ENCODE measurements at places on chromosomes 7 and 10.
A peak's percentile ranks its signal among the peaks of the same experiment; 100 is the strongest.

GRCh38 chr10:119006451-119007210, 22.9 kb upstream of the NANOS1 start:
- no peak for DNase-seq

- no peak for DNase-seq
These were observed 35.1 kb downstream of the PDIA4 start for GRCh38 chr7:148993193-148993592.

DNA sequence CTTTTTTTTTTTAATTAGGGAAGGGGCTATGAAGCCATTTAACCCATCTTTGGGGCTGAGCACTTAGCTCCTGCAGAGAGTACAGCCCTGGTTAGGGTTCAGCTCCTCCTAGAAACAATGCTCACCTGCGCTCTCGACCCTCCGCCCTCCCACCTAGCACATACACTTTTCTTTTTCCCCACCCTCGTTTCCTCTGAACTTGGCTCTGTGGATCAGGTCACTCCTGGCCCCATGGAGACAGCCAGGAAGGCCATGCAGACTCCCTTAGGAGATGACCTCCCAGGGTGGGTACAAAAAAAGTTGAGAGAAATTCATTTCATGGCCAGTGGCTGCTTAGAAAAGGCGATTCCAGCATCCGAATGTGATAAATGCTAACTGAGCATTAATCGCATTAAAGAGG, 15.8 kb downstream of the PAX2 start:
- no peak for DNase-seq

GRCh38 chr10:104201636-104202035, 30.5 kb downstream of the CFAP43 start:
- DNase-seq: no peak

- DNase-seq: no peak
These were observed 30.6 kb downstream of the POR start for GRCh38 chr7:75945297-75946168.

DNA sequence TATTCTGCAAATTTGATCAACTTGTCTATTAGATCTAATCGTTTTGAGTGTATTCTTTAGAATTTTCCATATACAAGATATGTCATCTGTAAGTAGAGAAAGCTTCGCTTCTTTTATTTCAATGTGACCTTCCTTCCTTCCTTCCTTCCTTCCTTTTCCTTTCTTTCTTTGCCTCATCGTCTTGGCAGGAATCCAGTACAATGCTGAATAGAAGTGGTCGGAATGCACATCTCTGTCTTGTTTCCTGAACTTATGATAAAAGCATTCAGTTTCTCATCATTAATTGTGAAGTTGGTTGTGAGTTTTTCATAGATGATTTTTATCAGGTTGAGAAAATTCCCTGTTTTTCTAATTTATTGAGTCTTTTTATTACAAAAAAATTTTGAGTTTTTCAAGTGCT, 300.7 kb upstream of the ZNF32 start:
- no peak for DNase-seq

GRCh38 chr7:105521717-105522463, at the start of gene PUS7:
Gene PUS7 (minus strand): TSS chr7:105522271. CDS start chr7:105508512, 13,759 bp downstream.
- DNase-seq: peak; percentile 57

- no peak for DNase-seq
These were observed 14.4 kb downstream of the CWF19L1 start for GRCh38 chr10:100253041-100253440.

- DNase-seq: no peak
These were observed 386.5 kb upstream of the ANKRD30A start for GRCh38 chr10:36738738-36739431.

DNA sequence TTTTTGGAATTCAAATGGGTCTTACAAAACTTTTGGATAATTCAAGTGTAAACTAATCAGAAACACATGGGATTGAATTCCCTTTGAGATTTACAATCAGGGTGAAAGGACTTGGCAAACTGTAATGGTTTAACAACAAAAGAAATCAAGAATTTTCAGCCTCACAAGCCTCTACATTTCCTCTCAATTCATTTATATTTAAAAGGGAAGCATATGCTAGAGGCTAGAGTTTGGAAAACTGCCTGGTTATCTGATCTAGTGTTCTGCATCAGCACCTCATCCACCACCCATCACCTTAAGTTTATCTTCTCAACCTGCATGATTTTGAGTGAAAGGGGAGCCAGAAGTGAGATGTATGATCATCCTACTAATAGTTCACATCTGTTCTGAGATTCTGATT, 120.7 kb downstream of the TES start:
- no peak for DNase-seq

DNA sequence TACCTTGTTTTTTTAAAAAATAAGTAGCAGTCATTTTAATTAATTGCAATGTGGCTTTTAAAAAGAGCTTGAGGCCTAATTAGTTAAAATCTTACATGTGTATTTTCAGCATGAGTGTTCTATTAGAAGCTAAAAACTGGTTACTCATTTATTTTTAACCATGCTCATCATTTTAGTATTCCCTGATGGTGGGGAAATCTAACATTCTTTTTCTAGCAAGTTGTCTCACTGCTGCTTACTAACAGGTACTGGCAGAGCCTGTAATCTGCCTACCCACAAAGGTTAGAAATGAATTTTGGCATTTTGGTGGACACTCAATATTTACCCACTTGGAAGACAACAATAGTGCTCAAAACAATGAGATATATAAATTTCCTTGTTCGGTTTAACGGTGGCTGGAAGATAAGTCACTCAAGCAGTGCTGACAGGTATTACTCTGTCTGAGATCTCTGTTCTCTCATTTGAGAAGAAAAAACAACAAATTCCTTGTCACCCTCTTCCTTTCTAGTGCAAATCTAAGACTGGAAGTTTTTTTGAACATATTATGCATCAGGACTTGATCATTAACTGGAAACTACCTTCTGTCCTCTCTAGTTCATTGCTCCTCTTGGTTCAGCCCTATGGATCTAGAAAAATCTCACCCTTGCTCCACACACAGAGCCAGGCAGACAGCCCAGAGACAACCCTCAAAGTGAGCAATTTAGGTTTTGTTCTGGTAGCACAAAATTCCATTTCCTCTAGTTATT, 83.3 kb downstream of the VWDE start:
- no peak for DNase-seq

GRCh38 chr7:825386-825785, 6.9 kb upstream of the SUN1 start:
- no peak for DNase-seq

- no peak for DNase-seq
These were observed 513 bp downstream of the ODAD2 start for GRCh38 chr10:27998178-27998953.

DNA sequence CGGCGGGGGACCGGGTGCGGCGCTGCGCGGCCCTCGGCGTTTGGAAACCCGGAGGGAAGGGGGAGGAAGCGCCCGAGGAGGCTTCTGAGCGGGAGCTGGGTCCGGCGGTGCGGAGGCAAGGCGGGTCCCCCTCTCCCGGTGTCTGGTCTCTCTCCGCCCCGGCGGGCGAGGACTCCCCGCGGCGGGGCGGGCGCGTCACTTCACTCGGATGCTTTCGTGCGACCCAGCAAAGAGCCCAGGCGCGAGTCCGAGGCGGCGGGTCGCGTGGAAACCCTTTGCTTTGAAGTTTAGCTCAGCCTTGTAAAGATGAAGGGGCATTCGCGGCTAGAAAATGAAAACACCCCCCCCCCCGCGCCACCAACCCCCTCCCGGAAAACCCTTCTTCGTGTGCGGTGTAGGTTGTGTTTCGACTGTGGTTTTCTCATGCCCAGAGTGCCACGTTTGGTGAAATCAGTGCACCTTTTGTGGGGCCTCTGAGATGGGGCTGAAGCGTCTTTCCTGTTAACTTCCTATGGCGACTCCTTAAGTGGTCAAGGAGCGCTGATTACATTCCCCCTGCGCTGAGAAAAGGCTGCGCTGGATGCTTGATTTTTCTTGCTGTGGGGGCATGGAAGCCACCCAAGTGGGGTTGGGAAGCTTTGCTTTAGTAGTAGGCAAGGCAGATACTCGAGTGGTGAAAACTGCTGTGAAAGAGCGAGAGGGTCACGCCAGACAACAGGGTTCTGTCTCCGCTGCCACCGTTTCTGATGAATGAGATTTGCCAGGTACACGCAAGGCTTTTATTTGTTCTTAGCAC, 876 bp downstream of the GNAI1 start:
- no peak for DNase-seq

DNA sequence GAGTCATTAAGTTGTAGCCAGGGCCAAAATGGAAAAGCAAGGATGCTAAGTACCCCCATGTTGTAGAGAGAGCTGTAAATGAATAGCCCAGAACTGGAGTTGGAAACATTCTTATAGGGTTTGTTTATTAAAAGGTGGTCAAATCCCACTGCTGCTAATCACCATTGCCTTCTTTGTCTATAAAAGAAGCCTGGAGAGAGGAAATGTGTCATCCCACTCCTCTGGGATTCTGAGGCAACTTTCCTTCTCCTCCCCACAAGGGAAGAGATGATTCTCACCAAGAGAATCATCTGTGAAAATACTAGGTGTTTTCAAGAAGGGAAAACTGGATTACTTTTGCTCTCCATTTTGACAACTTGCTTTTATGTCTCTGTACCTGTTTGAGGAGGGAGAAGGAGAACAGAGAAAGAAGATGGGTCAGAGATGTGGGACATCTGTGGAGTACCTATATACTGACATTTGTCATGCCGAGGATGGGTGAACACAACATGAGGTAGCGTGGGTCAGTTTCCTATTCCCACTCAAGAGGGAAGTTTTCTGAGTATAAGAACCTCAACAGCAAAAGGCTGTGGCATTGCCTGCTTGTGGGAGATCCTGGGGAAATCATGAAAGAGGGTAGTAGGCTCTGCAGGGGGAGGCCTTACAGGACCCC, 262.2 kb downstream of the KIF20B start:
- DNase-seq: no peak

DNA sequence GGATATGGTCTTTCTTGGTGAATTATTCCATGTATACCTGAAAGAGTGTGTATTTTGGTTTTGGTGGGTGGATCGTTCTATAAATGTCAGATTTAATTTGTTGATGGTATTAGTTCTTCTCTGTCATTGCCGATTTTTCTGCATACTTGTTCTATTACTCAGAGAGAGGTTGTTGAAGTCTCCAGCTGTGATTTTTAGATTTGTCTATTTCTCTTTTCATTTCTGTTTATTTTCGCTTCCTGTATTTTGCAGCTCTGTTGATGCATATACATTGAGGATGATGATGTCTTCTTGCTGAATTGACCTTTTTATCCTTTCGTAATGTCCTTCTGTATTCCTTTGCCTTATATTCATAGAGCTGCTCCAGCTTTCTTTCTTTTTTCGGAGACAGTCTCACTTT, 12.1 kb upstream of the BHLHA15 start:
- no peak for DNase-seq

DNA sequence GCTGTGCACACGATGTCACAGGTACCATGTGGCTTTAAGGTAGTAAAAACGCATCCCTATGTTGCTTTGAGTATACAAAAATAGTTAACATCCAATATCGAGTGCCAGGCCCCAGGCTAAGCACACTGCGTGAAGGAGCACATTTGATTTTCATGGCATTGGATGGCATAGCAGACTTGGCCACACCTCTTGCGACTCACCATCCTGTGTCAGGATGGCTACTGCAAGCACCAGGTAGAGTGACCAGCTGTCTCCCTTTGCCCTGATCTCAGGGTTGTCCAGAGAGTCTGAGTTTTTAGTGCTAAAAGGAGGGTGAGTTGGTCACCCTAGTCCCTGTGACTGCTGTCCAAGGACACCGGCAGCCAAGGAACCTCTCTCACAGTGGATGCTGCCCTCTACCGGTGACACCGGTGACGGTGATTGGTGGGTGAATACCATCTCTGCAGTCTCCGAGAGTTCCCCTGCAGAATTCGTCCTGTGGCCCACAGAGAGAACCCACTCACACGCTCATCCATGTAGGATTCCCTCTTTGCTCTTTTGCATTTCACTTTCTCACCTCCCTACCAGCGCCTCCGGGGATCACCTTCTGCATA, 76.1 kb downstream of the BICC1 start:
- DNase-seq: no peak

GRCh38 chr7:103532955-103533354, 86.9 kb upstream of the SLC26A5 start:
- no peak for DNase-seq

DNA sequence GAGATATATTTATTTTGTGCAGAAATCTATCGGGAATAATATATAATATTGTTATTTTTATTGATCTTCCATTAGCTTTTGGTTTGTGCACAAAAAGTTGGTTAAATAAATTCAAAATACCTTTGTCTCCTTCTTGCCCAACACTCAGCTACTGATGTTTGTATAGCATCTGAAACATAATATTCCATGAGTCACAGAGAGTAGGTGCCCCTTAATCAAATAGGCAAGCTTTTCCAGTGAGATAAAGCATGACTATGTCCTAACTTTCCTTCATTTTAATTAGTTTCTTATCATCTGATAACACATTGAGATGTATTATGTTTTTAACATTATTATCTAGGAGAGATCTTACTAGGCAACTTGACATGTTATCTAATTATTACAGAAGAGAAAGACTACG, 432.2 kb downstream of the KIF20B start:
- DNase-seq: no peak

DNA sequence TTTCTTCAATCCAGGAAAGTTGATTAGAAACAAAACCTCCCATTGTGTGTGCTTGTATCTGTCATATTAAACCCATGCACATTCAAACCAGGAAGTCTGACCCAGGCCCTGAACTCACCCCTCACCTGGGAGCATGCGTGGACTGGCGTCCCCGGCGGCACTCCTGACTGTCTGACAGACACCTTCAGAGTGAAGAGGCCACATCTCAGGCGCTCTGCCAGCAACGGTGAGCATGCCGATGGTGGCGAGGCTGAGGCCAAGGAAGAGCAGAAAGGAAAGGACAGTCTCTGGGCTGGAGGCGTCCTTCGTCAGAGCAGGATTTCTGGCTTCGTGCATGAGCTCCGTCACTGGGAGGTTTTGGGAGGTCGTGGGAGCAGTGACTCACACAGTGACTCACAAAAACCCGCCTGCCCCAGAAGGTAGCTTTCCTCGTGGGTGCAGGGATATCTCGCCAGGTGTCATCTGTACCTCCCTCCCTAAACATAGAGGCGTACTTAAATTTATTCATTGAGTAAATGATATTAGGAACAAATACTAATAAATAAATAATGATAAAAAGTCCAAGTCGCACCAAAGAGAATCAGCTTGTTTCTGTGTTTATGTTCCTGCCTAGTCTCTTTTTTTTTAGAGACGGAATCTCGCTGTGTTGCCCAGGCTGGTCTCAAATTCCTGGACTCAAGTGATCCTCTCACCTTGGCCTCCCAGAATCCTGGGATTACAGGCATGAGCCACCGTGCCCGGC, 13.5 kb downstream of the IQCE start:
- no peak for DNase-seq

Measured in stimulated activated CD8-positive, alpha-beta memory T cell treated with anti-CD3 and anti-CD28 coated beads, Interleukin-4, amount 100 ng/mL, for 1 hour (primary cell).